GM06990 (cell line): ENCODE measurements at places on chromosomes 3 and 15.

DNA sequence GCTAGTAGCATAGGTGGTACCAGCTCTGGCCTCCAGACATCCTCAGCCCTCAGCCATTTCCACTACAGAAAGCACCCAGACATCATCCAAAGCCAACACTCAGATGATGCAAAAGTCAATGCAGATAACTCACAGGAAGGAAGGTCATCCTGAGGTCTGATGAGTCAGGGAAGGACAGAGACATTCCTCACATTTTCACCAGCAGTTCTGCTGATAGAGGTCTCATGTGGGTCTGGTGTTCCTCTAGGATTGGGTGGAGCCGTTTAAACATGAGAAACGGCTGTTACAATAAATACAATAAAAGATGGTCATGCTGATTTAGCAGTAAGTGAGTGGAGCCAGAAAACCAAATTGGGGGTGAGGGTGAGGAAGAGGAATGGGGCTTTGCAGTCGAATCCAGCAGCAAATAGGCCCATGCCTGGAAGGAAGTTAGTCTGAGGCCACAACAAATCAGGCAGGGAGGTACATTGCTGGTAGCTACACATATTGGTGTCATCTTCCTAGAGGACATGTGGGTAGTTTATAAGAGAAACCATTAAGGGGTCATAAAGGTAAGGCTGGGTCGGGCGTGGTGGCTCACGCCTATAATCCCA, 33.3 kb upstream of the FLNB start:
- DNase-seq = no peak

GRCh38 chr3:119351581-119351980, 57.4 kb downstream of the ARHGAP31 start:
- no peak for DNase-seq

DNA sequence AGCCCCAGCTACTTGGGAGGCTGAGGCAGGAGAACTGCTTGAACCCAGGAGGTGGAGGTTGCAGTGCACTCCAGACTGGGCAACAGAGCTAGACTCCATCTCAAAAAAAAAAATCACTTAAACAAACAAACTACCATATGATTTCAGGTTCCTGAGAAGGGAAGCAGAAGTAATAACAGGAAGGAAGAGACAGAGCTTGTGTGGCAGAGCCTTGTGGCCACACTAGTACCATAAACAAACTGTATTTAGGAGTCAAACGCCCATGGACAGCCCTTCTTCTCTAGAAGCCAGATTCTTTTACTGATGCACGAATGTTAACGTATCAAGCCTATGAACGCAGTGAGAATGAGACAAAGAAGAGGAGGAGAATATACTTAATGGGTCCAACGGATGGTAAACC, 12.0 kb downstream of the MTMR10 start:
- no peak for DNase-seq

- DNase-seq = no peak
Measured at GRCh38 chr3:188557235-188557634, 403.3 kb downstream of the LPP start.

GRCh38 chr3:197183582-197183981, 114.8 kb downstream of the DLG1 start:
- no peak for DNase-seq

GRCh38 chr3:30660136-30660535, 53.7 kb downstream of the TGFBR2 start:
- DNase-seq = no peak

GRCh38 chr3:143170676-143171075, 51.1 kb downstream of the CHST2 start:
- no peak for DNase-seq

- no peak for DNase-seq
Measured at GRCh38 chr3:37279856-37280255, 105.5 kb upstream of the LRRFIP2 start.

GRCh38 chr3:170331143-170331542, 26.4 kb upstream of the SKIL start:
- no peak for DNase-seq

DNA sequence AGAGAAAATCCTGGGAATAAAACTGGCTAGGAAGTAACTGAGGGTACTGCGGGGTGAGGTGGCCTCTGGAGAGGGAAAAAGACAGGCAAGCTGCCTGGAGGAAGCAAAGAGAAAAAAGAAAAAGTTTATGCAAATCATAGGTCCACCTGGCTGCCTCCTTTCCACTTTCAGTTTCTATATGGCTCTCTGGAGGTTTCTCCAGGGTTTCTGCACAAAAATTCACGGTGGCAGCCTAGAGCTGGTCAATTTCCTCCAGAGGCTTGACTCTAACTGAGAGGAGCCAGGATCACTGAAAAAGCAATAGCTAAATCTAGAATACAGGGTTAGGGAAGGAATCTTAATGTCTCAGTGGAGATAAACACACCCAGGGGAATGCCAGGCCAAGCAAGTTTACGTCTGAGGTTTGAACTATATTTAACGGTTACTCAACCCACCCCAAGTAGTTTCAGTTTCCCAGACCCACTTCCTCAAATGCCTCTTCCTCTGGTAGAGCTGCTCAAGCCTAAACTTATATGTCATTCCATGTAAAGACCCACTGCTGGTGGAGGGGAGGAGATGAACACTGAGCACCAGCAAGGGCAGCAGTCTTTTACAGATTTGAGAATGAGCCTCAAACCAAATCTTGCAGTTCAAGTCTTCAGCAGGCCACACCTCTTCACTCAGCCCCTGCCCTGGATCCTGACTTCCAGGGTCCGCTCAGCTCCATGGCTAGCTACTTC, 5.7 kb downstream of the LYSMD2 start:
- peak; percentile 78 for DNase-seq

GRCh38 chr3:99315896-99316295, 322.5 kb upstream of the COL8A1 start:
- DNase-seq = no peak

GRCh38 chr3:128992926-128993460, 883 bp downstream of the CFAP92 start:
- no peak for DNase-seq
